NCI-H510A (cell line): ENCODE measurements at places on chromosomes 7 and 10.

DNA sequence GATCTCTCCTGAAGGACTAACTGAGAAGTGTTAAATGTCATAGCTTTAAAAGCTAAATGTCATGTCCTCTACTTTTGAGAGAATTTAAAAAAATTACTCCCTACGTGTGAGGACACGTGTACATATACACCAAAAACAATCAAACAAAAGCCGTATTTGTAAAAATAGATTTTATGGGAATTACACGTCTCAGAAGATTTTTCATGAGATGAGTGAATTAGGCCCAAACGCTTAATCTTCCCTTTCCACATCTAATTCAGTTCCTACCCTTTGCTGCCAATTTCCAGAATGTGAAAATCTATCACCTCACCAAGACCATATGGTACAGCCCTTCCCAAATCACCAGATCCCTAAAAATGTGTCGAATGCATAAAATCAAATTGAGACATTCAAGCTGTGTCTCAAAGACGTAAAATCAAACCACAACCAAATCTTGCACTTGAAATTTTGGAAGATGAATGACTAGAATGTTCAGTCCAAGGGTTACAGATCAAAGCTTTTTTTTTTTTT is 1.0 kb upstream of the CTTNBP2 start:
- DNase-seq: no peak

- DNase-seq: no peak
These were observed 62.3 kb upstream of the AHR start for GRCh38 chr7:17236171-17236570.

GRCh38 chr7:121940918-121941317 is 68.0 kb downstream of the PTPRZ1 start:
- no peak for DNase-seq

GRCh38 chr10:85649461-85649860 is 717.1 kb downstream of the GRID1 start:
- DNase-seq: no peak

DNA sequence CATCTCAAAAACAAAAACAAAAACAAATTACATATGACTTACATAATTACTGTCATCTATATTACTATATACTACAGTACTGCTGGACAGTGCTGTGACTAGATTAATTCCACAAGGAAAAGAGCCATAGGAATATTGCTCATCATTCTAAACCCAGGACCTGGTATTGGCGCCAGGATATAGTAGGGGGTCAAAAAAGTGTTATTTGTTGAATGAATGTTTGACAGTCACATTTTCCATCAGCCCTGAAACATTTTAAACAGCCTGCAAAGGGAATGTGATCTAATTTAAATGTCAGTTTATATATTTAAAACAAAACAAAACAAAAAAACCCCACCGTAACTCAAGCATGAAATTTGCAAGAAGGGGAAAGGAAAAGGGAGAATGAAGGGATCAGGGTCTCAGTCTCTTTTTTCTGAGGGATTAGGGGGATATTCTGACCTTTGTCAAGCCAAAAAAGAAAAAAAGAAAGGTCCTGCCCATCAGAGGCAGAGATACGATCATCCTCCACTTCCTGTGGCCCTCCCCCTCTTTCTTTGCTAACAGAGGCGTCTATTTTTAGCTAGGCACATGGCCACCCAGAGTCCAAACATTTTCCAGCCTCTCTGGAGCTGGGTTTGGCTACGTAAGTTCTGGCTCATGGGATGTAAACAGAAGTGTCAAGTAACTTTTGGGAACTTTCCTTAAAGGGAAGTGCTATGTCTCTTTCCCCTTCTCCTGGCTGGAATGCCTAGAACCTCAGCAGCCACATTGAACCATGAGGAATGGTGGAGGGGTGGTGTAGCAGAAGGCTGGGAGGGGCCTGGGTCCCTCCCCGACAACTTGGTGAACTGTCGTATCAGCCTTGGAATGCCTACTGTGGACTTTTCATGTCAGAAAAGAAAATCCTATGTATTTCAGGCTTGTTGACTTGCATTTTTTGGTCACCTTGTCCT is 44.6 kb upstream of the DLG5 start:
- DNase-seq: no peak

GRCh38 chr10:124064676-124065075 is 28.7 kb downstream of the CHST15 start:
- DNase-seq: no peak

- no peak for DNase-seq
These were observed 139.9 kb downstream of the SH3PXD2A start for GRCh38 chr10:103715430-103715829.
